ENCODE measurements at places on chromosomes 3 and 15. TPM values are rescaled to one million over a fixed set of nuclear protein-coding genes. Genes with fewer than 3 reads are reported as not detected.

Gene WWTR1
- total RNA-seq = 68.7 TPM

Gene CAMK1
- 51.8 TPM for total RNA-seq

Gene STRIT1
- not detected for total RNA-seq

Gene GRAMD1C
- 20.1 TPM for total RNA-seq

Gene GPR176
- 43.2 TPM for total RNA-seq

Gene SEMA7A
- 0.67 TPM for total RNA-seq

Gene ZNF280D
- total RNA-seq = 13.4 TPM
